ELR (cell line): ENCODE measurements at places on chromosomes 6 and 20.

DNA sequence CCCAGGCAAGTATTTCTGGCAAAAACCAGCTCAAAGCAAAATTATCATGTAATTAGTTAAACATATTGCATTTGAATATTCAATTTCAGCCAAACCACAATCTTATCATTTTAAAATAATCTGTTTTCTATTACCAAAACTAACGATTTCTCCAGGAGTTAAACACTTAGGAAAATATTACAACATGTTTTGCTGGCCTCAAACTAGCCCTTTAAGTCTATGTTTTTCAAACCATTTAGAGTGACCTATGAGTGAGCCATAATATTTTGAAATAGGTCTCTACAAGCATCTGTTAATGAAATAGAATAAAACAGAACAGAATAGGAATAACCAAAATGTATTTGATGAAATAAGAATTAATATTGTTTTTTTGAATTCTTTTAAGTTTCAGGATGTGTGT is 370.9 kb downstream of the COL12A1 start:
- DNase-seq: no peak

DNA sequence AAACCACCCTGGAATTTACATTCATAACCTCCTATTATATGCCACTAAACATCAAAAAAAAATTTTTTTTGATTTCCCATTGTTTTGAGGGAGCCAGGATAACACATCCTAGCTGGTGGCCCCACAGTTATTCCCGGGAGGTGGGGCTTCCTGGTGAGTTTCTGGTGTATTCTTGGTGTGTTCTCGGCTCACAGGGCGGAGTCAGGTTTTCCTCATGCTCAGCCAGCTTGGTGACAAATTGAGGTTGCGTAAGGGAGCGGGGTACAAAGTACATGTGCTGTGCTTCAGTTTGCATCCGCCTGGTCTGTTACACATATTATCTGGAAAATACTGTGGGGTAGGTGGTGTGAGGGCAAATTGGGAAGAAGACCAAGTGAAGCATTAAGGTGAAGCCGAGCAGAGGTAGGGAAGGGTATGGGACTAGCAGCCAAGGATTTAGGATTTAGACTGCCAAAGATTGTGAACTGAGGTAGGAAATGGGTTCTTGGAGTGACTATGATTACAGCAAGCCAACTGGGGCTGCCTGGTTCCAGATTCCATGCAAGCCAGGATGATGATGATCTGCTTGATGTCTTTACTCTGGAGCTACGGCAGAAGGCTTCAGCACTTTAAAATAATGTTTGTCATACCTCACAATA is 46.2 kb upstream of the EEF1A1 start:
- peak; percentile 75 for DNase-seq

DNA sequence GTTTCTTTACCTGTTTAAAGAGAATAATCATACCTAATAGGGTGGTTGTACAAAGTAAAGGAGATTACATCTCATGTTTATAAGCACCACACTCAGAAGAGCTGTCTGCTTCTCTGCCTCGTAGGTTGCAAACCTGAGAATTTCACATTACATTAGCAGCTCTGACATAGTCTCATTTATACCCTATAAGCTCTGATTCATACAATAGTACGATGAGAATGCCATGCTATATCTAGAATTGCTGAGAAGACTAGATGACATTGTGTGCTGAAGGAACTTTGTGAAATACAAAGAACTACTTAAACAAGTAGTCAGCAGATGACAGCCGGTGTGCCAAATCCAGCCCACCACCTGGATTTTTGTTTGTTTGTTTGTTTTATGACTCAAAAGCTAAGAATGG is 121.2 kb downstream of the ADAT2 start:
- peak; percentile 33 for DNase-seq

- no peak for DNase-seq
These were observed 30.5 kb upstream of the RPS6KA2 start for GRCh38 chr6:166657531-166657930.

DNA sequence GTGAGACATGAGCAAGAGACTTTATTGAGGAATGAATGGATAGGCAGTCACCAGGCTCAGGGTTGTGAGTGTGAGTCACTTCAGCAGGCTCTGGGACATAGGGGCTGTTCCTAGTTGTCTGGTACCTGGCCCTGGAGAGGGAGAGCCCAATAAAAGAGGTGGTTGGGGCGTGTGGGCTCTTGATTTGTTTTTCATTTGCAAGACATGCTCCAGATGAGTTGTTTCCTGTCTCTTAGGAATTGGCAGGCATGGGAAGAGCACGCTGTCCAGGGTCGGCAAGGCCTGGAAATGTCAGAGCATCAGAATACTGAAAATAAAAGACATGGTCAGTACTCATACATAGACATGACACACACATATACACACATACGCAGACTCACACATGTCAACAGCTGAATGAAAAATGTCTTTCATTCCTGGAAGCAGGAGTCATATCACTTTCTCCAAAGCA is 166.3 kb upstream of the SULF2 start:
- peak; percentile 14 for DNase-seq

DNA sequence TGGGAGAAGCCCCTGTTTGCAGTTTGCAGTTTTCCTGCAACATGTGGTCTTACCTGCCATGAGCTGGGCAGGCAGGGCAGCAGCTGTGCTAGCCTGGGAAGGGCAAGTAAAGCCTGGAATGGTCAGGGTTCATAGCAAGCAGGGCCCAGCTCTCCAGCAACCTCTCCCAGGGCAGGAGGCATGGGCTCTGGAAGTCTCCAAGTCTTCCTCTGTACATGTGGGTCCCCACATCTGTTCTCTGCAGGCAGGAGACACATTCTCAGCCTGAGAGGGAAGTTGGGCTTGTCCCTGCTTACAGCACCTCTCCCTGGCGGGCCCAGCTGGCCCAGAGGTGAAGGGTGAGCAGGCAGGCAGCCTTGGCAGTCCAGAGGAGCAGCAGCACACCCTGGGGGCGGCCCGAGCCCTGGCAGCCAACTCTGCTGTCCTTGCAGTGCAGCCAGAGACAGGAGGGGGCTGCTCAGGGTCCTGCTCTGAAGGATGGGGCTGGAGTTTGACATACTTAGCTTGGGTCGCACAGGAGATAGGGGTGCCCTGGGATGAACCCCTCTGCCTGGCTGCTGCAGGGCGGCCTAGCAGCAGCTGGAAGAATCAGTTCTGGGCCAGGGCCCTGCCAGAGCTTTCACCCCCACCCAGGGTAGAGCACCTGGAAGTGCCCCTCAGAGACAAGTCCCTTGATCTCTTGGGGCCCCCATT is 176.0 kb downstream of the MRPL14 start:
- peak; percentile 55 for DNase-seq
